IPS-NIHi11 (cell line): ENCODE measurements at places on chromosomes 12 and 14.
A peak's percentile ranks its signal among the peaks of the same experiment; 100 is the strongest.

DNA sequence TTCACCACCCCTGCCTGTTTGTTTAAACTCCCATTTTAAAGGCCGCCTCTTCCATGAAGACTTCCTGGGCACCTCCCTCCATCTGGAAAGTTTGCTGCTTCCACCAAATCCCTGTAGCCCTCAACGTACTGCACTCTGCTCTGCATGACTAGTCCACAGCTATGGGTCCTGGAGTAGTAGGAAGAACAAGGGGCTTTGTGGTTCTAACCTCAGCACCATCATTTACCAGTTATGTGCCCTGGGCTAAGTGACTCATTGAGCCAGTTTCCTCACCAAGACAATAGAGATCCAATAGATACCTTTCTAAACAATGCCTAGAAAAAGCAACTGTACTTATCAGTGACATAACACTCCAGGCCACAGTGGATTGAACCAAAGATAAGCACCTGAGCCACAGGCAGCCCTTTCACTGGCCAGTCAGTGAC, 8.5 kb upstream of the LTBP2 start:
- no peak for DNase-seq

DNA sequence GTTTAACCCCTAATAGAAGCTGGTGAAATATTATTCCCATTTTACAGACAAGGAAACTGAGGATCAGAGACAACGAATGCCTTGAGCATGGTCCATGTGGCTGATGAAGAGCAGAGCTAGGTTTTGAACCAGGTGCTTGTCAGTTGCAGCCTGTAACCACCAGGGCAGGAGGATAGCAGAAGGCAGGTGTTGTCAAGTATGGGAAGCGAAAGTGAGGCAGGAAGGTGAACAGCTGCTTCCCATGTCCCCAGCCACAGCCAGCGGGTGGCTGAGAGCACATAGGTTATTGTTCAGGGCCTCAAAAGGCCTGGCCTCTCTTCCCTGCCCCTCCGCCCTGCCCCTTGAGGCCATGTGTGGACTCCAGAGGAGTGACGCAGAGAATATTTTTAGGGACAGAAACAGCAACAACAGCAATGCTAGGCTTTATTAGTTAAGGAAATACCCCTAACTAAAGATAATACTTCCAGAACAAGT, 39.6 kb downstream of the IQSEC3 start:
- peak; percentile 36 for DNase-seq

DNA sequence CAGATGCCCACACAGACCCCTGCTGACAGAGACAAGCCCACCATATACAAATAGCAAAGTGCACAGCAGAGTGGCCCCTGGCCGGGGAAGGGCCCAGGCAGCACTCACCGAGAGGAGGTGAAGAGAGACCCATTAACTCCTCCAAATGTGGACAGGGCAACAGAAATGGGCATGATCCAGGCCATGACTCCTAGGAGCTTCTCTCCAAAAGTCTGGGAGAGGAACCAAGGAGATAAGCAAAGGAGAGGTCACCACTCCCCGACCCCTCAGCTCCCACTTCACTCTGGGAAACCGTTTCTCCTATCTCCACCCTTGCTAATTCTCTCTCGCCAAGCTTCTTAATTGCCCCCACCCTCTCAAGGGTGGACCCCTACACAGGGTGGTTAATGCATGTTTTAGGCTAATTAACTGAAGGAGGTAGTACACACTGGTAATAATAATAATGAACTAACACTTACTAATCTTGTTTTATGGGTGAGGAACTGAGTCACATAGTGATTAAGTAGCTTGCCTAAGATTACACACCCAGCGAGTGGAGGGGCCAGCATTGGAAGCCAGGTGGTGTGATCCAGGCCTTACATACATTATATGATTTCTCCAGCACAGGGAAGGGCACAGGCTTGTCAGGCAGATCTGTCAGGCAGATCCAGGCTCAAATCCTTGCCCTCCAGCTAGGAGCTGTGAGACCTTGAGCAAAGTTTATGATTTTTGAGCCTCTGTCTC, 18.9 kb upstream of the CEBPE start:
- DNase-seq = no peak

DNA sequence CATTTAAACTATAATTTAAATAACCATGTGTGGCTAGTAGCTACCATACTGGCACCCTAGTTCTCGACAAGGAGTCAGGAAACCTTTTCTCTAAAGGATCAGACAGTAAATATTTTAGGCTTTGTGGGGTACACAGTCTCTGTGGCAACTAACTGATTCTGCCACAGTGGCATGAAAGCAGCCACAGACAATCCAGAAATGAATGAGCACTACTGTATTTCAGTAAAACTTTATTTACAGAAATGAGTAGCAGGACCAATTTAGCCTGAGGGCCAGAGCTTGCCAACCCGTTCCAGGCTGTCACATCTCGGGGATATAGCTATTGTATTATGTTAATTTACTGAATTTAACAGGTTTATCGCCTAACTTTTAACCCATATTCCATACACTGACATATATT, 278.7 kb downstream of the ITPR2 start:
- no peak for DNase-seq

DNA sequence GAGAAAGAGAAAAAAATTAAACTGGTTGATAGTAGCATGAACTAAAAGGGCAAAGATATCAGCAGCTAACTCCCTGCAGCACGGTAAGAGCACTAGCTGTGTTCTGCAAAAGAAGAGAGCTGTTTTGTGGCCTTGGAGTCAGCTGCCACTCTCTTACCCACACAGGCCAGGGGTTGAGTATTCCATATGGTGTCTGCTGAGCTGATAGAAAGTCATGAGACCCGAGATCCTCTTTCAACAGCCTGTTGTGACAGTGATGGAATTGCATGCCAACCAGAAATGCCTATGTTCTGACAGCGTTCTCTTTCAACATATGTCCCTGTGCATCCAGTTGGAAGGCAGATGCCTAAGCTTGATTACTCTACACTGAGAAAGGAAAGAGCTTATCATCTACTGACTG, 39.9 kb downstream of the TMTC1 start:
- DNase-seq = no peak
